ENCODE measurements at places on chromosomes 1 and 21. TPM values are rescaled to one million over a fixed set of nuclear protein-coding genes. Genes with fewer than 3 reads are reported as not detected.

KCNA3 gene
- 0.95 TPM for total RNA-seq

- no peak for DNase-seq
Observed at GRCh38 chr1:100217834-100218233, 31.8 kb downstream of the DBT start.

DNA sequence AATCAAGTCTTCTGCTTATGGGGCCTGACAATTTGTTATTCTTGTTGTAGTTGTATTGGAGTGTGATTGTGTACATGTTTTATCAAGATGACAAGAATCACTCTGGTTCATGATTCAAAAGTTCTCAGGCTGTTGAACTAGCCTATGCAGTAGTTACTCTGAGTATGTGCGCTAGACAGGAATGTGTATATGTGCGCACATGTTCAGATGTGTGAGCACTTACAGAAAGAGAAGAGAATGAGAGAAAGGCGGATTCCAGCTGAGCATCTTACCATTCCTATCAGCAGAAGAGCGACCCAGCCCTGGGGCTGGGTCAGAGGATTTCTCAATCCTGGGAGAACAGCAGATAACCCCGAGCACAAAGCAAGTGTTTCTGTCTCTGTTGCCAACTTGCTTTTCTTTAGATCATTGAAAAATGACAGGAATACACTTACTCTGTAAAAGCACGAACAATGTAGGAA is 110.8 kb upstream of the HOOK1 start:
- no peak for DNase-seq

DNA sequence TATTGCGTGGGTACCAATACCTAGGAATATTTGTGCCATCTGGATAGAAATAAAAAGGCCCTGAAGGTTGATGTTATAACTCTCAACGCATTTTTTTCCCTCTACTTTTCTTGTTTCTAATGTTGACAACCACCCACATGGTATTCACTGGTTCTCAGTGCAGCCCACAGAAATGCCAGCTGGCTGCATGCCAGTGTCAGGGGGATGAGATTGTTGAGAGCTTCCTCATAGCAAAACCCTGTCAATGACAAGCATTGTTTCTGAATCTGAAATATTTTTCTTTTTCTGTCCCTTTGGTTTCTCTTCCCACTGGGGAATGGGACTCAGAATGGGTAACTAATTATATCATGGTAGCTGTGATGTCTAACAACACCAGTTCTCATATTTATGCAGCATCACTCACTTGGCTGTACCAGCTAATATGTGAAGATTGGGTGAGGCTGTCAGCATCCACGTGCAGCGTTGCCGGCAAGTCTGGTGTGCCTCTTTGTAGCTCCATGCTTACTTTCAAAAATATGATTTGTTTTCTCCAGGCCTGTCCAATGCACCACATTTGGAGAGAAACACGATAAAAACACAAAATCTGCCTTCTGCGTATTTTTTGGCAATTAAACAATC is 284.6 kb downstream of the PTBP2 start:
- no peak for DNase-seq

GRCh38 chr1:165903672-165904071 is 76.3 kb downstream of the UCK2 start:
- DNase-seq = no peak

Data from H1 (cell line).